ENCODE measurements at places on chromosomes 6 and 20. TPM values are rescaled to one million over a fixed set of nuclear protein-coding genes. Genes with fewer than 3 reads are reported as not detected.

The SNX3 gene
- 274 TPM for total RNA-seq

DNA sequence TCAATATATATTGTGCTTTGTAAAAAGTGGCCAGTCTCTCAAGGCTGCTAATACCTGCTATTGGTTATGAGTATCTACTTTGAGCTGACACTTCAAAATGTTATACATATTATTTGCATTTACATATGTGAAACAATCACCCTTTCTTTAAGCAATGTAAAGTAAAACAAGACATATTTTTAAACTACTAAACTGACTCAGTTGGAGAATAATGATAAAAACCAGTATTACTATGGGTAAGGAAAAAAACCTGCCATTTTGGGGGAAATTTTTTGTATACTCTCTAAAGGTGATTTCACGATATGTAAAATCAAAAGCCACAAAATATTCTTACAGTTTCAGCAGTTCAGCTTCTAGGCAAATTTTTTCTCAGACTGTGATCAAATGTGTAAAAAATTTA, 232.3 kb downstream of the PRL start:
- no peak for DNase-seq

DNA sequence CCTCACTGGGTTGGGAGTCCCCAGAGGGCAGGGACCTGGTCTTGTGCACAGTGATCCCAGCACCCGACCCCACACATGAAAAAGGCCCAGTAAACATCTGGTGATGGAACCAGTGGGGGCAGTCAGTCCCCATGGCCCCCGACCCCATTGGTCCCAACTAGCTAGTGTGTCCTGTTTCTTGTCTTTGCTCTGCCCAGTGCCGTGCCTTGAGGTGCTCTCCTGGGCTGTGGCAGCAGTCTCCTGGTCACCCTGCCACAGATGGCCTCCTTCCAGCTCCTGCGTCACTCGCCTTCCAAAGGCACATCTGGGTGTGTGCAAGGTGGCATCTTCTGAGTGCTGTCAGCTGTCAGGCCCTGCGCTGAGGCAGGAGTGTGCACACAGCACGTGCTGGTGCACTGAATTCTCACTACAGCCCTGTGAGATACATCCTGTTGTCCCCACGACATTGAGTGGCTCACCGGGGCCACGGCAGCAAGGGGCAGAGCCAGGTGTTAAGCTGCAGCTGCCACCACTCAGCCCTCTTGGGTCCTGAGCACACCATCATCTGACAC, 3.9 kb downstream of the NPEPL1 start:
- DNase-seq = no peak

- no peak for DNase-seq
Observed at GRCh38 chr6:111631018-111631417, 25.3 kb upstream of the TRAF3IP2 start.

GRCh38 chr6:159676890-159677505, 16.0 kb downstream of the SOD2 start:
- DNase-seq = no peak

The WFDC10B gene
- not detected for total RNA-seq

DNA sequence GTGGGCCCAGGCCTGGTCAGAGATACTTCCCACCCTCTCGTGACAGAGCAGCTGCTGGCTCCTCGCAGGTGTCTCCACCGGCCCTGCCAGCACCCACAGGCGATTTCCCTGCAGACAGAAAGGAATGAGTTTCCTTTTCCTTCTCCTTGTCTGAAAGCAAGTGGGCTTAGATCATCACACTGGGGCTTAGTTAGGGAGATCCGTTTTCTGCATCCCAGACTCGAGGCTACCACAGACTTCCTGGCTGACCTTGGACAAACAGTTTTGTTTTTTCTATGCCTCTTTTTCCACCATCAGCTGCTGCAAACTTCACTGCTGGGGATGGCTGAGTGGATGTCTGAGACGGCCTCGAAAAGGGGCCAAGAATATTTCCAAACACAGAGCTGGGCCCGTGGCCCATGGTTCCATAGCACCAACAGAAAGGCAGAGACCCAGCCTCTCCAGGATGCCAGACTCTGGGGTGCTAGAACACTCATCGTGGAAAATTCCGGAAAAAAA, 86.5 kb downstream of the BANF2 start:
- DNase-seq = no peak

DNA sequence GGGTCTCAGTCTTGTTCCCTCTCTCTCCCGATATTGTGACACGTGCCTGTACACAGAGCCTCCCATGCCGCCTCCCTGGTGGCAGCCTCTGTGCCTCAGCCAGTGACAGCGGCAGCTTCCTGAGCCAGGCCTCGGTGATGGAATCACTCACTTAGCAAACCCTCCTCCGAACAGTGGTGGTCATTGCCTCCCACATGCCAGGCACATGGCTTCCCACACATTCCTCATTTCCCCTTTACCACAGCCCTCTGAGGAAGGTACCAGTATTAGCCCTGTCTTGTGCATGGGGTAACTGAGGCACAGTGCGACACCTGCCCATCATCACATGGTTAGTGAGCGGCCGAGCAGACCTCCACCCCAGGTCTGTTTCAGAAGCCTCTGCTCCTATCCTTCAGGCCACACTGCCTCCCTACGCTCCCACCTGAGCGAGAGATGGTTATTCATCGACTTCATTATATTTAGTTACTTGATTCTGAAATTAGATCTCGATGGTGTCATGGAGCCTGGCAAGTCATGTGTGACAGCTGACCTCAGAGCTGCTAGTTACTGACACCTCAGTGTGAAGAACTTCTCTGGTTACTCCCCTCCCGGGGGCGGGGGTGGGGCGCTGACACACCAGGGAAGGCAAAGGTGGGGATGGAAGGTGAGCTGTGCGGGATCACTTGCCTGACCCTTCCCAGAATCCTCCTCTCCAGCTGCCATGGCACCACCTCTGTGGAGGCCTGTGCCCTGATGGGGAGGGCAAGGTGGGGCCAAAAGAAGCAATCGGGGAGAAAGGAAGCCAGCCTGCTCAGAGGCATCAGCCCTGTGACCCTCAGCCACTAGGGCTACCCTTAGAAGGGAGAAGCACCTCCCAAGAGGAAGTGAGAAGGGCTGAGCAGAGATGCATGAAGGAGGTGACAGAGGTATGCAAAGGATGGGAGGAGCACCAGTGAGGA, 17.9 kb downstream of the MDGA1 start:
- DNase-seq = no peak

GRCh38 chr6:54865091-54865631, 18.6 kb downstream of the FAM83B start:
- no peak for DNase-seq
